Foreskin melanocyte (primary cell): ENCODE measurements at places on chromosomes 7 and 10.

DNA sequence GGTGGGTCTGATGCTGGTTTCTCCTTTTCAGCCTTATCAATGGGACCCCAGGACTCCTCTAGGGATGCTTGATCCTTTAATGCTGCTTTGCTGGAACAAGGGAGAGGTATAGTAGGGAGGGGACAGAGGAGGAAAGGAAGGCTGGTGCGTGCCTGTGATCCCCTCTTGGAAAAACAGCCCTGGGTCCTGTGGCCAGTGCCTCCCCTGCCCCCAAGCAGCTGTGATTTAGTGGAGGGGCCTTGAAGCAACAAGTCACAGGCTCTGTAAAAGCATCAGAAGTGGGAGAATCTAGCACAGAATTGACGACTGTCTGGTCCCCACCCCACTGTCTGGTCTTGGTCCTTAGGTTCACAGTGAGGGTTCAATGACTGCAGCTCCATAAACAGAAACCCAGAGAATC lies 237.7 kb downstream of the SKAP2 start:
- DNase-seq, result no peak

DNA sequence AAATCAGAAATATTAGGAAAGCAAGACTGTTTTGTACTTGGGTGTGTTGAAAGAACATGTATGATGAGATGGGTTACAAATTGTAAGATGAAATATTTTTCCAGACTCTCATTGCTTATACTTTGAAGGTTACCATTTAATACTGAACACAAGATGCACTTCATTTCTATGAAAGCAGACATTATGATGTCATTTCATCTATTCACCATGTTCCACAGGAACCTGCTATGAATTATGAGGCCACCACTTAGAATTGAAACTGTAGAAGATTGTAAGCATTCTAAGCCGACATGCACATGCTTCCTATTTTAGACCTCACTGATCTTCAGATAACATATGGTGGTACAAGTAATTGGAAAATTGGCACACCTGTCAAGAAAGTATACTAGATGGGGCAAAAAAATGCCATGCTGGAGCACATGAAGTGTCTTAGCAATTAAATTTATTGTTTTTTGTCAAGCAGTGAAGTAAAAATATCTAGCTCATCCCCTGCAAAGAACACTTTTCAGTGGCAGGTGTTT lies 195.0 kb downstream of the PHF14 start:
- no peak for DNase-seq

- no peak for DNase-seq
Measured at GRCh38 chr7:70640266-70640833, 491.6 kb upstream of the GALNT17 start.

- no peak for DNase-seq
Measured at GRCh38 chr7:149884541-149884940, 10.8 kb downstream of the ATP6V0E2 start.

DNA sequence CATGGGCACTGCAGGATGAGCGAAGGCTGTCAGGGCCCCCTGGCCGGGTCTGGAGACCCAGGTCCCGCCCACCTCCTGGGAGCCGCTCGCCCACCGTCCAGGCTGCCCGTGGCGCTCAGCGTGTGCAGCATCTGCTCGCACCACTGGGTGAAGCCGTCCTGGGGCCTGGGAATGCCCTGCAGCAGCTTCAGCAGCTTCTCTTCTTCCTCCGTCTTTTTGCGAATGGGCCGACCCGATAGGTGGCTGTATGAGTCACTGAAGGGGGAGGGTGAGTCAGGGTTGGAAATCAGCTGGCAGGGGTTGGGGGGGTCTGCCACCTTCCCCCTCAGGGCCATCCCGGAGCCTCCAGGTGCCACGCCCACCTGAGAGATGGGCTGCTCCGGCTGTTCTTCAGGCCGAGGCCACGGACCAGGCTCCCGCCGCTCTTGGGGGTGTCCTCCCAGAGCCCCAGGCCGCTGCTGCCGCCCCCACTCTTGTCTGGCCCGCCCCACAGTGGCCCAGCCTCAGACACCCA lies 8.7 kb downstream of the GNB2 start:
- DNase-seq, result no peak

DNA sequence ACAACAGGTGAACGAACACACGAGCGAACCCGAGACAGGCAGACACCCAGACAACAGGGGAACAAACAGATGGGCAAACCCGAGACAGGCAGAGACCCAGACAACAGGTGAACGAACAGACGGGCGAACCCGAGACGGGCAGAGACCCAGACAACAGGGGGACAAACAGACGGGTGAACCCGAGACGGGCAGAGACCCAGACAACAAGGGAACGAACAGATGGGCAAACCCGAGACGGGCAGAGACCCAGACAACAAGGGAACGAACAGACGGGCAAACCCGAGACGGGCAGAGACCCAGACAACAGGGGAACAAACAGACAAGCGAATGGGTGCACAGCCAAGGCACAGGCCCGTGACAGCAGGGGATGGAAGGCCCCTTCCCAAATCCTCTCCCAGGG lies 264.7 kb downstream of the ELFN1 start:
- no peak for DNase-seq

DNA sequence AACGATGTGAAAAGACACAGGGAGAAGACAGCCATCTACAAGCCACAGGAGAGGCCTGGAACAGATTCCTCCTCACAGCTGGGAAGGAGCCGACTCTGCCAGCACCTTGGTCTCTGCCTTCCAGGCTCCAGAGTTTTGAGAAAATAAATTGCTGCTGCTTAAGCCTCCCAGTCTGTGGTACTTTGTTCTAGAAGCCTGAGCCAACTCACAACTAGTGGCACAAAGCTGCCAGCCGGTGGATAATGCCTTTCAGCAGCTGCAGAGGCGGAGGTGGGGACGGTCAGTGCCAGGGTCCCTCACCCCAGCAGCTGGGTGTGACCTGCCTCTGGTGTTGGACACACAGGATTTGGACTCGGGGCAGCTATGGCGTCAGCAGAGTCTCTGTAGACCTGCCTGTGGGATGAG lies 255.4 kb upstream of the PITRM1 start:
- DNase-seq, result no peak

DNA sequence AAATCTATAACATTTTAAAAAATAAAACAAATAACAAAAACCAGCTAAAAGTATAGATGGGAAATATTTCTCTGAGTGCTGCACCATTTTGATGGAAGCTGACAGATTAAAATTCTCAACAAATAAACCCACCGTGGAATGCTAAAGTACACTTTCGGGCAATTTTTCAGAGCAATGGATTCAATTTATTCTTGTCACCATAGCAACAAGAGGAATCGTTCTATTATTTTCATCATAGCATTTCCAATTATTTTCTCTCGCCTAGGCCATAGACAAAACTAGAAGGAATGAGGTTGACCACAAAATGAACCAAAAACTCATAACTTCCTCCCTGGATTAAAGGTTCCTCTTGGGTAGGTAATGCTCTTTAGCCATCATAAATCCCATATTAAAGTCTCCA lies 44.6 kb upstream of the C7orf33 start:
- no peak for DNase-seq

- no peak for DNase-seq
Measured at GRCh38 chr10:132494866-132495630, 42.5 kb upstream of the INPP5A start.

DNA sequence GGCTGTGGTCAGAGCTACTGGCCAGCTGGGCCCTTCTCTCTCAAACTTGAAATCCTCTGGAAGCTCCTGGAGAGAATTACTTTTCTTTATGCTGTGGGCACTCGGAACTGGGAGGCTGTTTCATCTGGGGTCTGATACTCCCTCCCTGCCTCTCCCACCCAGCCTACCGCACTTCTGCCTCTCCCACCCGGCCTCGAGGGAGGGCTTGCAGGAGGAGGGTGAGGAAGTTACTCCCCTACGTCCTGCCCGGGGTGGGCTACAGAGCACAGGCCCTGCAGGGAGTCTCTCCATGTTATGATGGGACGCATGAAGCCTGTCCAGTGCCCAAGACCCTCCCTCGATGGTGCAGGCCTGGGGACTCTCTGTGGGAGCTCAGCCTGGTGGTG lies 584.6 kb upstream of the MKI67 start:
- no peak for DNase-seq

DNA sequence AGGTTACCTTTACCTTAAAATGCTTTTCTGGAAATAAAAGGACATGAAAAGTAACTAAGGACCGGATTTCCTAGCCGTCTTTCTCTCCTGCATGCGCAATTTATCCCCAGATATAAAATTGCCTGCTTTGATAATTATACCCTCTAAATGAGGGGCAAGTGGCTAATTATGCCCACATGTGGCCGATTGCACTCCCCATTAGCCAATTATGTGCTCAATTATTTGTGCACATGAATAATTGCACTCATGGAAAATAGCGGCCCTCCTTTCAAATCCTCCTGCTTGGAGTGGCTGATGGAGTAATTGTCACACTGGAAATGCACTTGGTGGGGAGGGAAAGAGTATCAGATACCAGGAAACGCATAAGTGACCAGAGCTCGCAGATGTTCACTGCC lies 66.4 kb upstream of the ATRNL1 start:
- DNase-seq, result no peak

DNA sequence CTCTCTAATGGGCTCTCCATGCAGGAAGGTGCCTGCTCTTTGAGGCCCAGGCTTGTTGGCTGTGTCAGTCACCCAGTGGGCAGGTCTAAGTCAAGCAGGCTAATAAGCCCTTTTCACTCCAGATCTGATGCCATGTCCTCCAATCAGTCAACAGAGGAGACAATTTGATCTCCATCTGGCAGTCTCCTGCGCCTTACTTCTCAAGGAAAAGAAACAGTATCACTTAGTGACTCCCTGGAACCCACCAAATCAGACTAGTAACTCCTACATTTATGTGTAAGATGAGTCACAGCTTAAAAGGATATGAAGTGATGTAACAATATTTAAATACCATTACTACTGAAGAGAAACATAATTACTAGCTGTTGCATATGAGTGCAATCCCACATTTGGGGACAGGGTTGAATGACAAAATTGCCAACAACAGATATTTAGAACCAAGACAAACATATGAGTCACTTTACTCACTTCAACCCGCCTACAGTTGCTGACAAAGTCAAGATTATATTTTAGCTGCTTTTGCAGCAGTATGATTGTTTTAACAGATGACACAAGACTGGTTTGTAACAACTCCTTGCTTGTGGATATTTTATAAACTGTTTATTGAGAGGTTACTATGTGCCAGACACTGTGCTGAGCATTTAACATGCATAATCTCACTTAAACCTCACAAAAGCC lies 72.1 kb downstream of the USP6NL start:
- no peak for DNase-seq

GRCh38 chr7:76173566-76174205 lies 28.0 kb upstream of the SRRM3 start:
- DNase-seq, result no peak

DNA sequence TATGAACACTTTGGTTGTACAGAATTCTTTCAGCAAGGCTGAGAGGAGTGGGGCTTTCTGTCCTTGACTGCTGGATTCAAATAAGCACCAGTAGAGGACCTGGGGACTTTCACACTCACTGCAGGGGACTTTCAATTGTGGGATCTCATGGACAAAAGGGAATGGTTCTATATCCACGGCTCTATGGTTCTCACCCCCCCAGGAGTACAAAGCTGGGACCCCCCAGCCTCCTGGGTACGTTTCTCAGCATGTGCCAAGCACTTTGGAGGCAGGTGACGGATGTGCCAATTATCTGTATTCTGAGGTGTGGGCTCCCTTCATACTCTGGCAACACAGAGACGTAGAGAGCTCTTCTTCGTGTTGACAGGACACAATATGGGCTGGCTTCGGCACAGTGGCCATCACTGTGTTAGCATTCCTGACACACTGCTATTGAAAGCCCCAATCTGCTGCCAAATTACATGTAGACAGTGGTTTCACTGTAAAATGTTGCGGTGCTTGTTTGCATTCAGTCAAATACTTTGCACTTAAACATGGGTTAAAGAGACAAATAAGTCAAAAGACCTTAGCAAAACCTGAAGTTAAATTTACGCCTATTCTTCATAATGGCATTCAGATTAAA lies 92.7 kb upstream of the SAMD8 start:
- DNase-seq, result no peak

GRCh38 chr7:142804728-142805207 lies 34.0 kb downstream of the PRSS2 start:
- DNase-seq, result no peak

GRCh38 chr10:51327432-51327831 lies 253.1 kb downstream of the PRKG1 start:
- DNase-seq, result no peak
